NCI-H1092 (cell line): ENCODE measurements at places on chromosomes 1 and 21.

- no peak for DNase-seq
These were observed 672.4 kb upstream of the TMPRSS15 start for GRCh38 chr21:19076031-19076430.

DNA sequence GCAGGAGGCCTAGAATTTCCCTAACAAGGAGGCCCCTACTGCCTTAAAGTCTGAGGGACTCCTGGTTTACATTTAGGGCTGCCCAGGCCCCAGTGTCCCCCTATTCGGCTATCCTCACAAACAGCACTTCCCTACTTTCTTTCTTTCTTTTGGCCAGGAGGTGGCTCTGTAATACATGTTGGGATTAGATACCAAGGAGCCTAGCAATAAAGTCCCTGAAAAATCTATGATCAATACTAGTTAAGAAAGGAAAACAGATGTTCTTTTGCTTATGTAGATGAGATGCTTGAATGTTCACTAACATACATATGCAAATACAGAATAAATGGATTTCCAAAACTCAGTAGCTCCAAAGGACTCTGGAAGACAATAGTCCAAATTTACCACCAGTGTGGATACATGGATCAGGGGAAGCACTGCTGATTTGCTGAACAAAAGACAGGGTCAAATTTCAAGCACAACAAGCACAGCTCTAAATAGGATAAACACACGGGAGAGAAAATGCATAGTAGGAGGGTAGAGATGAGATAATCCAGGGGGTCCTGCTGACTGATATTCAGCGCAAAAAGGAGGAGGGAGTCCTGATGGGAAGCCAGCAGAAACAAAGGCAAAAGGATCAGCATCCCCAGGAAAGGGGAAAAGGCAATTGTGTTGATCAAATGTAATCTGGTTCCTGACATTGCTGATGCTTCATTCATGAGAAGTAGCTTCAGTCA is 240.0 kb downstream of the NUF2 start:
- DNase-seq, result peak; percentile 40

DNA sequence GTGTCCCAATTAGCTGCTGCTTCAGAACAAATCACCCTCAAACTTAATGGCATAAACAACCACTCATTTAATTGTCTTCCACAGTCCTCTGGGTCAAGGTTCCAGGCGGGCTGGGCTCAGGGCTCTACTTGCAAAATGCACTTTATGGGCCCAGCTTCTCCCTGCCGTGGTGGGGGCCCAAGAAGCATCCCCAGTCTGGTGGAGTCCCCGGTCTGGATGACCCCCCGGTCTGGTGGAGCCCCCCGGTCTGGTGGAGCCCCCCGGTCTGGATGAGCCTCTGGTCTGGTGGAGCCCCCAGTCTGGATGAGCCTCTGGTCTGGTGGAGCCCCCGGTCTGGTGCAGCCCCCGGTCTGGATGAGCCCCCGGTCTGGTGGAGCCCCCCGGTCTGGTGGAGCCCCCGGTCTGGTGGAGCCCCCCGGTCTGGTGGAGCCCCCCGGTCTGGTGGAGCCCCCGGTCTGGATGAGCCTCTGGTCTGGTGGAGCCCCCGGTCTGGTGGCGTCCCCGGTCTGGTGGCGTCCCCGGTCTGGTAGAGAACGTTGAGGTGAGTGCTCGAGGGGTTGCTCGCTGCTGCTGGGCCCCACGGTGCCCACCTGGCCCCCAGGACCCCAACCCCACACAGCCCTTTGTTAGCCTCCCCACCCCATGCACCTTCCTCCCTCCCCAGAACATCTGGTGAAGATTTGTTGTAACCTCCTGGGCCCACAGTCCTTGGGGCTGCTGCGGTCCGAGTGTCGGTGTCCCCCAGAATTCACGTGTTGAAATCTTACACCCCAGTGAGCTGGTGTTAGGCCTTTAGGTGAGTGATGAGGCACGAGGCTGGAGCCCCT is 33.8 kb downstream of the POFUT2 start:
- DNase-seq, result no peak

- DNase-seq, result no peak
These were observed 32.0 kb downstream of the DUSP10 start for GRCh38 chr1:221709854-221710253.

- no peak for DNase-seq
These were observed 1054.4 kb downstream of the AMY1C start for GRCh38 chr1:104804147-104804546.

DNA sequence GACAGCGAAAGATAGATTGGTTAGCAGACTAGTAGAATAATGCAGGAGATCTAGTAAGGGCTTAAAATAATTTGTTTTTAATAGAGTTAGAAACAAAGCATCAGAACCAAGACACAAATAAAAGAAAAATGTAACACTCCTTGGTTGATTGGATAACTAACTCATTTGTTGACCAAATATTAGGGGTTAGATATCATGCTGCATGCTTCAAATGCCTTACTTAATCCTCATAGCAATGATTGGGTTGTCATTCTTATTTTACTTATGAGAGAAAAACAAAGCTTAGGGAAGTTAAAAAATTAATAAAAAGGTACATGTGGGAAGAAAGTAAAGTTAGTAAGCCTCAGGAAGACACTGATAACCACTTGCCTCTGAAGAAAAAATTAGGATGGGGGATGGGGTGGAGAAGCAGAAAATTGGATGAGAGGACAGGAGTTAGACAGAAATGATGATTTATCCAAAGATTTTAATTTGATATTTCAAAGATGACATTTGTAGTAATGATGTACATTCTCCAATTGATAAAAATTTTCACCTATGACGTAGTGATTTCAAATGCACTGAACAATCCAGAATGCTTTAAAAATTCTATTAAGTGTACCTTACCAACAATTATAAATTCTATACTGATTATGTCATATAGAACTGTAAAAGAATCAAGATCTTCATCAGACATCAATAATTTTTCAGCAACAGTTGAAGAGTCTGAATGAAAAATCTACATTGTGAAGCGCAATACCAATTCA is 374.7 kb downstream of the COL11A1 start:
- DNase-seq, result no peak

GRCh38 chr21:36846631-36847030 is 119.8 kb downstream of the HLCS start:
- DNase-seq, result no peak

DNA sequence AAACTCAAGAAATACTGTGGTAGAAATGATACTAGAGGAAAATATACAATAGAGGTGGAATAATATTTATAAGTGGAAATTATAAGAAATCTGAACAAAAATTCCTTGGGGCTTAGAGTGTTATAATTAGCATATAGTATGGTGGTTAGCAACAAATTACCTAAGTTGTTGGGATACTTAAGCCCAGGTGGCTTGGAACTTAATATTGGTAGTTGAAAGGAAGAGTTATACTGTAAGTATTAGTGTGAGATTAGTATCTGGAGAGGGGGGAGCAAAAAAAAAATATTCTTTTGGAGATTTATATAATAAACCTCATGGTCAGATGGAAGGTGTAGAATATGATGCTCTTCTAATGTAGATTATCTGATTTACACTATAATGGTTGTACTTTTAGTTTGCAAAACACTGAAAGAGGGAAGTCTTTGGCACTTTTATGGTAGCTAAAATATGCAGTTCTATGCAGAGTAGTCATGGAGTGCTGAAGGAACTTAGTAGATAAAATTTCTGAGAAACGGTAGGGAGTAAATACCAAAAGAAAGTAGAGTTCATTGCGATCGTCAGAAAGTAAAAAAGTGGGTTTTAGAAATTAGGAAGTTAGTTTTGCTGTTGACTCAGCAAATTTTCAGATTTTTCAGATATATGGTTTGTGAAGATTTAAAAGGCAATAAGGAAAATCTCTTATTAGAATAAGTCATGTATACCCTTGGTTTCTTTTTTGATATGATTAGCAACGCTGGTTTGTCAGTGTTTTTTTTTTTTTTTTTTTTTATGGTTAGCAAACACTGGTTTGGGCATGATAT is 45.7 kb downstream of the MTF2 start:
- no peak for DNase-seq

GRCh38 chr1:58460469-58460868 is 86.1 kb downstream of the OMA1 start:
- DNase-seq, result no peak

DNA sequence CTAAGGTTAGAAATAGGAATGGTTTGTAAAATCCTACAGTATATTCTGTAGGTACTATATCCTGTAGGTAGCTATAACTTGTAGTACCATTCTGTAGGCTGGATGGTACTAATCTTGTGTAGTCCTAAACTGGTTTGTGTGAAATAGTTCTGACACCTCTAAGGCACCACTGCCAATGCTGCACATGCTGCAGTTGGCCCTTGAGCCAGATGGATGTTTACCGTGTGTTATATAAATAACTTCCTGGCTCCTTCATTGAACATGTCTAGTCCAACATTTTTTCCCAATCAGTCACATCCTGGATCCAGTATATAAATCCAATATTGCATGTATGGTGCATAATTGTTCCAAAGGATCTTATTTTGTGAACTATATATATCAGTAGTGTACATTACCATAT is 89.5 kb upstream of the GNG4 start:
- DNase-seq, result no peak

DNA sequence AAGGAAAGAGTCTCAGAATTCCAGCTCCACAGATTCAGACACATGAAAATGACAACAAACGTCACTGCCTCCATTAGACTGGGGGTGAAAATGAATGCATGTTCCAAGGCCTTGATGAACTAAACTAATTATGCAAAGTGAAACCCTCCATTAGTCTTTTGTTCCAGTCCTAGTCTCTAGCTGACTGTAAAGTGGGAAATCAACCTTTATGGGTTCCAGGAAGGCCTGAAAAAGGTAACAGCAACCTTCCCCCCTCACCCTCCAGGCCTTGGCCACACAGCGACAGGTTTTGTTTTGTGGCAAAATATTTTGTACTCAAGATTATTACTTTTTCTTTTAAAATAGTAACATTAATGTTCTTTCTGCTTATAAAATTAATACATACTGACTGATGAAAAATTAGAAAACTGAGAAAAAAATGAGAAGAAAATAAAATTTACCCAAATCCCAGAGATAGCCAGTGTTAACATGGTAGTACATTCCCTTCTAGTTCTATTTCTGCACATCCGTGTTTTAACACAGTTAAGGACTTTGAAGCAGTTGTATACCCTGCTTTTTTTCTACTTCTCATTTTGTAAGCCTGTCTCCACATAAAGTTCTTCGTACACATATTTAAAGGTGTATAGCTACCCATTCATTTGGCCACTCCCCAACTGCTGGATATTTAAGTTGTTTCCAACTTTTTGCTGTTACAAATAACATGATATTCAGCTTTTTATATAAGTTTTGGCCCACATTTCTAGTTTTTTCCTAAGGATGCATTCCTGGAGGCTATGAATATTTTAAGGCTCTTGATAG is 60.9 kb downstream of the CD2 start:
- no peak for DNase-seq

DNA sequence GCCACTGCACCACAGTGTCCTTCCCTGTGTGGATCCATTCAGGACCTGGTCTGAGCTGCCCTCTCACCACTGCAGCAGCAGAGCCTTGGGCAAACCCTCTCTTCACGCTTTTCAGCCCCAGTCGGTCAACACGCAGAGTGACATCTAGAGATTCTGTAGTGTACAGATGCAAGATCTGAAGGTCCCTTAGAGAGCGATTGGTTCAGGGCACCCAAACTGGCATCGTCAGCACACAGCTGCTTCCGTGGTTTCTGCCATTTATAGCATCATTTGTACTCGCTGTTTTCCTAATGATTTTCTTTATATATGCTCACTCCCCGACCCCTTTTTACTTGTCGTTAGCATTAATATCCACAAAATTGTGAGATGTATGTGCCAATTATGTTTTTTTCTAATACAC is 1.5 kb upstream of the ASCL5 start:
- DNase-seq, result no peak

DNA sequence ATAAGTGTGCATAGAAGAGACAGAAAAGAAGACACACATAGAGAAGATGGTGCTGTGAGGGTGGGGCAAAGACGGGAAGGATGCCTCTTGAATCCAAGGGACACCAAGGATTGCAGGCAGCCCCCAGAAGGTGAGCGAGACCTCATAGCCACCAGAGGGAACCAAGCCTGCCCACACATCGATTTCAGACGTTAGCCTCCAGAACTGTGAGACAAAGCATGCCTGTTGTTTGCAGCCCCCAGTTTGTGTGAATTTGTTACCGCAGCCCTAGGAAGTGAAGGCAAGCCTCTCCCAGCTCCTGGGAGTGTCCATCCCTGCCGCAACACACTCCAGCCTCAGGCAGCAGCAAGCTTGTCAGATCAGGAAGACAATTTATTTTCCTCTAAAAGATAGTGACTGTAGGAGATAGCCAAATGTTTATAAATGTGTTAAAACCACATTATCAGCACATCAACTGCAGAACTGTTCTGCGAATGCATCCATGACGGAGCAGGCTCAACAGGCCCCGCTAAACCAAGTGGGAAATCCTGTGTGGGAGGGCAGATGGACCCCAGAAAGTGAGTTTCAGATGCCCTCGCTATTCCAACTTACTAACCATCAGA is 543.3 kb downstream of the MATN1 start:
- DNase-seq, result no peak

DNA sequence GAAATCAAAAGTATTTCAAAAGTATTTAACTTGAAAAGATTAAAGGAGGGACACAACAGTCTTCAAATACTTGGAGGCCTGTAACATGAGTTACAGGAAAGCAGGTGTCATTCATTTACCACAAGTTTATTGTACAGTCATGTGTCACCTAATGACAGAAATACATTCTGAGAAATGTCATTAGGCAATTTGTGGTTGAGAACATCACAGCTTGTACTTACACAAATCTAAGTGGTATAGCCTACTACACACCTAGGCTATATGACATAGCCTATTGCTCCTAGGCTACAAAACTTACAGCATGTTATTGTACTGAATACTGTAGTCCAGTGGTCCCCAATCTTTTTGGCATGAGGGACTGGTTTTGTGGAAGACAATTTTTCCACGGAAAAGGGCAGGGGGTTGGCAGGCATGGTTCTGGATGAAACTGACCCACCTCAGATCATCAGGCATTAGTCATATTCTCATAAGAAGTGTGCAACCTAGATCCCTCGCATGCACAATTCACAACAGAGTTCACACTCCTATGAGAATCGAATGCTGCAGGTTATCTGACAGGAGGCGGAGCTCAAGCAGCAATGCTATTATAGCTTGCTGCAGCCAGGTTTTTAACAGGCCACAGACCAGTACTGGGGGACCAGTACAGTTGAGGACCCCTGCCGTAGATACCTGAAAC is 25.0 kb upstream of the PHTF1 start:
- DNase-seq, result no peak
